ENCODE measurements at places on chromosomes 5 and 9. TPM values are rescaled to one million over a fixed set of nuclear protein-coding genes. Genes with fewer than 3 reads are reported as not detected.

- no peak for DNase-seq
These were observed 104.7 kb downstream of the NR2F1-AS1 start for GRCh38 chr5:93476251-93476742.

The OSMR gene
- total RNA-seq: 19.9 TPM

The TIMD4 gene
- not detected for total RNA-seq

The PCDH1 gene
- 16.9 TPM for total RNA-seq

DNA sequence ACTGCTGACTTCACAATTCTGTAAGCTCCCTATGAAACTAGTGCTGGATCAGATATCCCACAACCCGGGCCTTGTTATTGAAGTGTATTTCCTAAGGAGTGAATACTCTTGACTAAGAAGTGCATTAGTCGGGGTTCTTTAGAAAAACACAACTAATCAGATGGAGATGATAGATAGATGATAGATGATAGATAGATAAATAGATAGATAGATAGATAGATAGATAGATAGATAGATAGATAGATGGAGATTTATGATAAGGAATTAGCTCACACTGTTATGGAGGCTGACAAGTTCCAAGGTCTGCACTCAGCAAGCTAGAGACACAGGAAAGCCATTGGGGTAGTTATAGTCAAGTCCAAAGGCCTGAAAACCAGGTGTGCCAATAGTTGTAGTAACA lies 214.6 kb upstream of the COX7C start:
- DNase-seq: no peak

The MUSK gene
- 1.2 TPM for total RNA-seq

The SPINK7 gene
- not detected for total RNA-seq

The IFNA2 gene
- total RNA-seq: not detected

Data from cardiac septum (tissue), 1 donor.